GM13977 (cell line): ENCODE measurements at places on chromosomes 1 and 21.

GRCh38 chr1:225949041-225949440 lies 8.0 kb upstream of the LEFTY2 start:
- DNase-seq = no peak

DNA sequence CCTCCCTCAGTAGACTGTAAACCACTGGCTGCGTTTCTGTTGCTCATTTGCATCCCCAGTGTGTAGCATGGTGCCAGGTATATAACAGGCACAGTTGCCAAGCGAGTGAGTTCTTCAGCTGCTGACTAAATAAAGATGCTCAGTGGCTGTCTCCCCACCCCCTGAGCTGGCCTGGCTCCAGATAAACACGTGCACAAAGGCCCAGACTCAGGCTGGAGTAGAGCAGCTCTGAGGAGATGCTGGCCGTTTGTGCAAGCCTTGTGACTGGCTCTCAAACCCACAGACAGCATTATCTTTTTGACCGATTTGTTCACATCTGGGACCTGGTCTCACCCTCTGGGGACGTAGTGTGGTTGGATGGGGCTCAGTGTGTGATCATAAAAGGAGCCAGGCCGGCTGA lies 7.1 kb downstream of the CHRNB2 start:
- DNase-seq = no peak

DNA sequence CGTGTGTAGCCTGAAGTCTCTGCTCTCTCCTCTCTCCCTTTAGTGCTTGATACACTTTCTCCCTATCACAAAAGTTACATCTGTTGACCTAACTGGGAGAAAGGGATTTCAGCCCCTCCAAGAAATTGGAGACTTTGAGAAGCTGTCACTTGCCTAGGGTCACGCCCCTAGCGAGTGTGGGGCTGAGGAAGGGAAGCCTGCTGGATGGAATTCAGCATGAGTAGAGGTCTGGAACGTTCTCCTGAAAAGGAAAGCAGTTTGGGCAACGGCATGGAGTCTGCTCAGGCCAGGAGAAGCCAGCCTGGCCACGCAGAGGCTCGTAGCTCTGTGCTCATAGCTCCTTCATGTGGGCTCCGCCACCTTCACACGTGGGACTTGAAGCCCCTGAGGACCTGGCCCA lies 22.4 kb downstream of the COL16A1 start:
- no peak for DNase-seq

DNA sequence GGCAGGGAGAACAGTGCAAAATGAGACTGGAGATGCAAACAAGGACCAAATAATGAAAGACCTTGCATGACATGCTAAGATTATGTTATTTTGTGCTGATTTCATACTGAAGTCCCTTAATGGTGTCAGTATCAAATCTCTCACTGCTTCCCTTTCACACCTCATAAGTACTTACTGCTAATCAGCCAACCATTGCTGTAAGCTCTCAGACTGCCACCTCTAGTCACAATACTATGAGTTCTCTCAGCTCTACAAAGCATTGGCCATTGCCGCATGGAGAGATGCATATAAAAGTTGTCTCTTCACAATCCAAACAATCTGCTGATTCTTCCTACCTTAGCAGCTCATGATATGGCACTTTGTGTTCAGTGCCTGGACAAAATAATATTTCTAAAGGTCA lies 375.4 kb downstream of the LTN1 start:
- no peak for DNase-seq

DNA sequence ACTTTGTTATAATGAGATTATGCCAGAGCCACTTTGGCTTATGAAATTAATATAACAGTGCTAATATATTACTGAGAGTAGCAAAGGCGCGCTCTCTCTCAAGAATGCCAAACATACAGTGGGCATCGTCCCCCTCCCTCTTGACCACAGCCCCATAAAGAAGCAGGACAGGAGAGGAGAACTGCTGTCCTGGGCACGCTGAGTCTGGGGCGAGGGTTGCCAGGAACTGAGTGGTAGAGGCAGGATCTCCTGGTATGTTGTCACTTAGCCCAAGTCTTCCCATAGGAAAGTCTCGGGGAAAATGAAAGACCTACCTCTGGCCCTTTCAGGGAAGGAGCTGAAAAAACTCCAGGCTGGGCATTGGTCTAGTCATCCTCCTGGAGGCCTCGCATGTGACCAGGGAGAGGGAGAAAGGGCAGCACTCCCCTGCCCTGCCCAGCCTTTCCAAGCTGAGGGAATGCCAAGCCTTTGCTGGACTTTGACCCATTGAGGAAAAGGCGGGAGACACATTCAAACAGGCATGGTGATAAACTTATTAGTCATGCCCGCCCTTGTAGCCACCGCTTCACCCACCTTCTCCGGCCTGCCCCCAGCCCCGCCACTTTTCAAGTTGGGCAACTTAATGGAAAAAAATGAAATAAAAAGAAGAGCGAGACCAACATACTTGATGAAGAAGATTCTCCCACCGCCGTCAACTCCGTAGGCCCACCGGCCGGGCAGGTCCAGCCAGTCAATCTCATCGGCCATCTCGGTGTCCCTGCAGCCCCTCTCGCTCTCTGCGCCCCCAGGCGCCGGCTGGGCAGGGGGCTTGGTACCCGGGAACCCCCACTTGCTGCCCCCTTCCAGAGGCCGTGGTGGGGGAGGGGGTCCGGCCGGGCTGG lies 17.4 kb upstream of the PLEKHA6 start:
- DNase-seq = no peak

DNA sequence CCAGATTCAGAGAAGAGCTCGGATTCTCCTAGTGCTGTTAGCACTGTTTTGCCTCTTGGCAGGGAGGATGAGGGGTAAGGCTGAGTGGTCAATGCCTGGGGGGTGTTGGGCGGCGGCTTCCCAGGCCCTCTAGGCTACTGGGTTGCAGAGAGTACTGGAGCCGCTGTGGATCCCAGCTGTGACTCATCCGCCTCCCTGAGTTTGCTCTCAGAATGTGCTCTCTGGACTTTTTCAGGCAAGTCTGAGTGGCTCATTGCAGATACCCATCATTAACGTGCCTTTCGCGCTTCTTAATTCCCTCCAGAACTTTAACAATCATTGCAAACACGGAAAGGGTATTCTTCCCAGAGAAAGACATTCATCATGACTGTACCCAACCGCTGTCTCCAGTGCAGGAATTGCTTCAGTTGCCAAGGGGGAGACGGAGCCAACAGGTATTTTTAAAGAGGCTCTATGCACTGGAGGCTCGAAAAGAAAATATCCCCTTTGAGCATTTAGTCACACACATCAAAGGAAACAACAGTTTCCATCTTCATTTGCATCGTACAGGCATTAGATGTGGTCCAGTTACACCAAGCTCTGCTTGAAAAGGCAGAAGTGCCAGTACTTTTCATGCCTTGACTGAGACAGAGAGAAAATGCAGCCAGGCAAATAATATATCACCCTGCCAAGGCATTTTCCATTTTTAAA lies 14.4 kb upstream of the CAMTA1 start:
- DNase-seq = no peak

DNA sequence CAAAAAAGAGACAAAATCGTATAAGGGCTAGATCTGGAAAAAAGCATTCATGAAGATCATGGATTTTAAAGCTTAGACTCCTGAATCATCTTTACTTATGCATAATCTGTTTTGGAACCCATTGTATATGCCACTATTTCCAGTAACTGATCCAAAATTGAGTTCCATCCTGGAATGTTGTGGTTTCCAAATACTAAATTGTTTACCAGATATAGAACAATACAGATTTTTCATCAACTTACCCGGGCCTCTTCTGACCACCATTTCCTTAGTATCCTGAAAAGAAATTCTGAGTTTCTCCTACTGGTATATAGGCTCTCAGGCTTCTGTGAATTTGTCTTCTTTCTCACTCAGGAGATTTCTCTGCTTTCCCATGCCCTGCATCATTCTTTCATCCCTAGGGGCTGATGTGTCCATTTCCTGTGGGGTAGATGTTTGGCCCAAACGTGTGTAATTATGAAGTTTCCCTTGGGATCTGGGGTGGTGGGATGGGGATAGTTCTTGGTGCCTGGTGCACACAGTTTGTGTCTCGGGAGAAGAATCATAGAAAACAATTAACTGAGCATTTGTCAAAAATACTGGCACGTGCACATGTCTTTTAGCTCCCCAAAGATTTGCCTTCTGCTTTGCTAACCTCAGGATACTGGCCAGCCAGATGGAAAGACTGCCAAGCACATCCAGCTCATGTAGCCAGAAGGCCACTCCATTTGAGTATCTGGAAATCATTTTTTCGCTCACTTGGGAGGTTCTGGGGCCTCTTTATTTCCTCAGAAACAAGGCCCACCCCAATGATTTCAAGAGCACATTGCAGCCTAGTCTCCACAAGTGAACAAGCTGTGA lies 127.8 kb downstream of the NTMT2 start:
- no peak for DNase-seq

- DNase-seq = no peak
These were observed 149.2 kb upstream of the JUN start for GRCh38 chr1:58932859-58933598.

DNA sequence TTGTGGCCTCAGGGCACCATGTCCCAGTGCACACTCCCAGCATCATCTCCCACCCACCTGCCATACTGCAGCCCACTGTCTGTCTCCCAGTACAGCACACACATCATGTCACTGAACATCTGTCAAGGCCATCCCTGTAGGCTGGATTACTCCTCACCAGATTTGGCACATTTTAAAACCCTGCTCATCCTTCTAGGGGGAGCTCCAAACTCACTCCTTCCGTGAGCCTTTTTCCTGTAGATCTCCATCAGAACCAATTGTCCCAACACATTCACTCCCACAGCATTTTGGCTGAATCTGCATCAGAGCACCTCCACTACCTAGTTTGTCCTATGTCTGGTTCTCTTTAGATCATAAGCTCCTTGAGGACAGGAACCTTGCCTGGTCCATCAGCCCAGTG lies 58.6 kb upstream of the GRIK3 start:
- no peak for DNase-seq

DNA sequence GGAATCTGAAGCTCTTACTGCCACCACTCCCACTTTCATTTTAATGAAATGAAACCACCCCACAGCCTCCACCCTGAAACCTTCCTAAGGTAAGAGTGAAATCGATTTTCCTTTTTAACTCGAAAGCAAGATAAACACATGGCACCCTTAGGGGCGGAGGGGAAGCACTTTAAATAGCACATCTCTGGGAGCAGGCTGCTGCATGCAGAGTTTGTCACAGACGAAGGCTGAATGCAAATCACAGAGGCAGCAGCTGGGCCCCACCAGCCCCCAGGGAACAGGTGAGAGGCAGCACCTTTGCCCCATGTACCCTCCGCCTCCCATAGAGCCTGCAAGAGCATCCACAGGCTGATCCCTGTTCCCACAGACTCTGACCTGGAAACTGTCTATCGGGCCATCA lies 60.0 kb upstream of the GRIK3 start:
- no peak for DNase-seq

DNA sequence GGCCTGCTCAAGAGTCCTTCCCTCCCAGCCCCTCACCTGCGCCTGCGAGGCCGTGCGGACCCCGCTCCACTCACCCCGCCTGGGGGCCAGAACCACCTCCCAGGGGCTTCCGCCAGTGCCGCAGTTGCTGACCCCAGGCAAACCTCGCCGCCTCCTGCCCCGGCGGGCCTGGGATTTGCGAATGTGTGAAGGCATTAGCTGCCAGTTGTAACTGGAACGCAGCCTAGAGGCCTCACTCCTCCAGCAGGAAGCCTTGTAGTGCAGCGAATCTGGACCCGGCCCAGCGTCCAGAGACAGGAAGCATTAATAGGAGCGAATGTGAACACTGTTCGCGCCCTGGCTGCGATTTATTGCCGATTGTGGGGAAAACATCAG lies 140.9 kb upstream of the ARHGEF16 start:
- DNase-seq = no peak

- DNase-seq = no peak
These were observed 204.6 kb upstream of the C21orf91 start for GRCh38 chr21:18023711-18024110.

DNA sequence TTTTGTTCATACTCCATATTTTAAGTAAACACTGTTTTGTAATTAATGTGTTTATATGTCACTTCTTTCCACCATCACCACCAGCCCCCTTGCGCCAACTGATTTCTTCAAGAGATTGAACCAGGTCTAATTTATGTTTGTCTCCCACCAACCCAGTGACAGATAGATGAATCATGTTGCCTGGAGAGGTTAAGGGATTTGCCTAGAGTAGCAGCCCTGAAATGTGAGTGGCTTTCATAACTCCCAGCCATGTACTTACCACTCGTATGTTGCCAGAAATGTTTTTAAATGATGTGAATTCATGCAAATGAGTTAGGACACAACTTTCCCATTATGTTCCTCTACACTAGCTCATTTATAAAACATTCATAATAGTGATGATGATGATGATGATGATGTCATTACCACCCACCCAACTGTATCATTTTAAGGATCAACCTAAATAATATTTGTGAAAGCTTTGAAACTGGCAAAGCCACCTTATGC lies 86.9 kb downstream of the LRRC8D start:
- DNase-seq = no peak

- DNase-seq = no peak
These were observed 15.2 kb downstream of the PRXL2B start for GRCh38 chr1:2601721-2602303.

DNA sequence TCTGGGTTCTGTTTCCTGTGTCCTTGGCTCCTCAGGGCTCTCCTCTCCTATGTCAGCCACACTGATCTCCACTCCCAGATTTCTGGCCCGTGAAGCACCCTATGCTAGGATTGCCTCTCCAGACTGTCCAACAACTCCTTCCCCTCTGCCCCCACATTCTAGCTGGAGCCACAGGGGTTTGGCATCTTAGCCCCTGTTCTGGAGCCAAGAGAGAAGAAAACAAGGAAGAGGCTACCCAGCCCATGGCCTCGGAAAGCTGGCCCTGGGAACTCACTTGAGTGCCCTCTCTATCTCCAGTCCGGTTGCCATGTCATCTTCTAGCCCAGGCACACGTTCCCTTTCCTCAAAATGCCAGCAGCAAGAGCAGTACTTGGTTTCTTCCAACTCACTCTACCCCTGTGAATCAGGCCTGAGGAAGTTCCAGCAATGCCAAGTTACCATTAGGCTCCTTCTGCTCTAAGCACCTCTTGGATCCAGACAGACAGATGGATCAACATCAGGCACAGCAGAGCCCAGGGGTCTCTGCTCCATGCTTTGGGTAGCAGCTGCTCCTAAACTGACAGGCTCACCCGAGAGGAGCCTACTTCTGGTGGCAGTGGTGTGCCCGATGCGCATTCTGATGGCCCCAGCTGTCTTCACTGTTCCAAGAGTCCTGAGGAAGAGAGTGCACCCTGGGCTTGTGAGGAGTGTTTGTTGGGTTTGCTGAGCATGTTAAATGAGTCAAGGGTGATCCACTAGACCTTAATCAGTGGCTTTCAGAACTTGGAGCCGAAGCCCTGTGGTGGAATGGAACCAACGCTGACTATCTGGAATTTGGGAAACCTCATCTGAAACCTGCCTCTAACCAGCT lies 11.6 kb upstream of the GPR61 start:
- DNase-seq = no peak
